ENCODE measurements at places on chromosomes 2 and 18.

- peak; percentile 78 for DNase-seq
These were observed at the start of gene LCLAT1 for GRCh38 chr2:30447149-30448045. Gene LCLAT1 (plus strand): TSS chr2:30447246. CDS start chr2:30525591, 78,345 bp downstream.

- DNase-seq: no peak
These were observed 87.1 kb downstream of the GFPT1 start for GRCh38 chr2:69299772-69300516.

GRCh38 chr2:132662732-132663131 lies 7.3 kb downstream of the LYPD1 start:
- no peak for DNase-seq

GRCh38 chr2:2182551-2183071 lies 148.5 kb downstream of the MYT1L start:
- DNase-seq: no peak

GRCh38 chr2:98404556-98405250 lies 40.0 kb upstream of the INPP4A start:
- no peak for DNase-seq

DNA sequence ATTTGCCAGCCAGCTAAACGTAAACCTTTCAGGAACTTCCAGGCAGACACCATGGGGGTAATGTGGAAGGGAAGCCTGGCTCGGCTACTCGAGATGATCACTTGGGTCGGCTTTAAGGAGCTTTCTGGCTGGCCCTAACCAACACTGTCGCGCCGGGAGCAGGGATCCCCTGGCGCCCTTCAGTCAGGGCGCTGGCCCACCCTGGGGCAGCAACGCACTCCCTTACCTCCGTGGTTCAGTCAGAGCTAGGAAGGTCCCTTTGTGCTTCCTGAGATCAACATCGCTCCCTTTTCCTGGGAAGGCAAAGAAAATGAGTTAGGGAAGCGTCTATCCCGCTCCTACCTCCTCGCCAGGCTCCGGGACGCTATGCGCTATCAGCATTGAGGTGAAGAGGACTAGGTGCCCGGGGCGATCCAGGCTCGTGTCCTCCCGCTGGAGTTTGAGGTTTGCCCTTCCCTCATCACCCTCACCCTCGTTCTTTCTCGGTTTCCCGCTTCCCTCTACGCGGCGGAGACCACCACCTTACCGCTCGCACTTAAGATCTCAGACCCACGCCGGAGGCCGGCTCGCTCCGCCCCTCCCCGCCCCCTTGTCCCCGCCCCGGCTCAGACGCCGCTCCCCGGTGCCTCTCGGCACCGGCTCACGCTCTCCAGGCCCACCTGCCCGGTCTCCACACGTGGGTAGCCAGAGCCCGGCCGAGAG lies 449 bp upstream of the ATRAID start:
- no peak for DNase-seq

DNA sequence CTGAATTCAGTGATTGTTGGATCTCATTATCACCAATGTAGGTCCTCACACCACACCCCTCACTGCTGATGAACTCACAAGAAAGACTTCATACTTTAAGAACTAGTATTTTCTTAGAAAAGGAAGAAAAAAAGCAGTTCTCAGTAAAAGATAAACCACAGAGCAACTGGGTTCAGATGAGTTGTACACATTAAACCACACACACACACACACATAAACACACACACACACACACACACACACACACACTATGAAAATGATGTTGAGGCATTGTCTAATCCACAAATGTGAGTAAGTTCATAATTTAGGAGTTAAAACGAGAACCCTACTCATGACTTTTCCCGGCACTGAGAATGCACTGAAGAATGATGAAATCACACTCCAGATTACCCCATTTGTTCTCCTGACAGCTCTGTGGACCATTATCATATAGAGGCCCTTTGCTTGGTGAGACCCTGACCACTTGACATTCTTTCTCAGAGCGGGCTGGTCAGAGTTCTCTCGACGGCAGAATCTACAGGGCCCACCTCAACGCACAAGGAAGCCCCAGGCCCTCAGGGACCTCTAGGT lies 106.2 kb downstream of the BCL2 start:
- DNase-seq: no peak

GRCh38 chr18:59208602-59209125 lies 11.3 kb upstream of the GRP start:
- DNase-seq: no peak

GRCh38 chr2:162734287-162734686 lies 104.3 kb downstream of the KCNH7 start:
- no peak for DNase-seq

GRCh38 chr2:208311321-208311720 lies 45.3 kb downstream of the PIKFYVE start:
- DNase-seq: no peak

DNA sequence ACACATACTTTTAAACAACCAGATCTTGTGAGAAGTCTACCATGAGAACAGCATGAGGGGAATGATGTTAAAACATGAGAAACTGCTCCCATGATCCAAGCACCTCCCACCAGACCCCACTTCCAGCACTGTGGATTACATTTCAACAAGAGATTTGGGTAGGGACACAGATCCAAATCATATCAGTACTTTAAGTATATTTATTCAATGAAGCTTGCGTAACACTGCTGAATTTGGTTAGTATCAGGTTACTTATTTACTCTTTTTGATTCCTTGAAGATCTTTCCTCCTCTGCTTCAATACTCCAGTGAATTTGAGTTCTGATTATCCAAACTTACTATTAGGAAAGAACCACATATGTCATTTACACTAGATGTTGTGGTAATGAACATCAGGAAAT lies 418.6 kb downstream of the PIK3C3 start:
- no peak for DNase-seq

- no peak for DNase-seq
These were observed 279.3 kb downstream of the CDH20 start for GRCh38 chr18:61612517-61612916.

DNA sequence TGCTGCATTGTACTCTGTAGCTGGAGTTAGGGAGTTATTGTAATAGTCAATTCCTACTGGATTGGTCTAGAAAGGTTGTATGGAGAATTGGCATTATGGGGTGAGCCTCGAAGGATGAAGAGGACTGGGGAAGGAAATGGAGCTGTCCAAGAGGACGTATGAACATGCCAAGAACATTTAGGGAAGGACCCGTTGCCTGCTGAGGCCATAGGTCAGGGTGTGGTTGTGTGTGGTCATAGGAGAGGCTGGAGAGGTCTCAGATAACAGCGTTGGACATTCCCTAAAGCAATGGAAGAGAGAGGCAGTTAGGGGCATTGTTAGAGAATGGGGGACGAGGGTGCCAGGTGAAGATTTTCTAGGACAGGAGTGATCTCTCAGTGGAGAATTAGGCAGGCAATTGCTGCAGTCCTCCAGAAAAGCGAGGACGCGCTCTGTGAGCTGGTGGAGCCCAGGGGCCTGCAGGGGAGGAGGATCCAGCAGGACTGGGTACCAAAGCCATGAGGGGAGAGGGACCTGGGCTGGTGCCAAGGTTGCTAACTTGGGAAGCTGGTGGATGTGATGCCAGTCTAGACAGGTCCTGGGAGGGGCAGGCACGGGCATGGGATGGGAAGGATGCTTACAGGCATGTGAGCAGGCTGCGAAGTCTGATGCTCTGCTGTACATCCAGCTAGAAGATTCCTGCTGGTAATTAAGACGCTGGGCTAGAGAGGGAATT lies 9.4 kb upstream of the PSD4 start:
- DNase-seq: no peak

DNA sequence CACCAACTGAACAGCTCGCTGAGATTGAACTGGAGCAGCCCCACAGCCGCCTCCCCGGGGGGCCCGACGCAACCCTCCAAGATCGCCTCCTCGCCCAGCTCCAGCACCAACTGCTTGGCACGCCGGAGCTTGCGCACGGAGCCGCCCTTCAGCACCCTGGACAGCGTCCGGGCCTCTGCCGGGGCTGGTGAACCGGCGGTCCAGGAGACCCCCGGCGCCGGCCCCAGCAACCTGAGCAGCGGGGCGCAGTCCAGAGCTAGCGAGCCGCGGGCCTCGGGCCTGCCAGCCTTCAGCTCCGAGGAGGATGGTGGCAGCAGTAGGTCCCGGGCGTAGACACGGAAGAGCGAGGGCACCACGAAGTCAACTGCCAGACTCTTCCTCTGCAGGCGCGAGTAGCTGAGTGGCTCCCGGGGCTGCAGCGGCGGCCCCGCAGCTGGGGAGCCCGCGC lies 1.2 kb downstream of the ALK start:
- DNase-seq: no peak

DNA sequence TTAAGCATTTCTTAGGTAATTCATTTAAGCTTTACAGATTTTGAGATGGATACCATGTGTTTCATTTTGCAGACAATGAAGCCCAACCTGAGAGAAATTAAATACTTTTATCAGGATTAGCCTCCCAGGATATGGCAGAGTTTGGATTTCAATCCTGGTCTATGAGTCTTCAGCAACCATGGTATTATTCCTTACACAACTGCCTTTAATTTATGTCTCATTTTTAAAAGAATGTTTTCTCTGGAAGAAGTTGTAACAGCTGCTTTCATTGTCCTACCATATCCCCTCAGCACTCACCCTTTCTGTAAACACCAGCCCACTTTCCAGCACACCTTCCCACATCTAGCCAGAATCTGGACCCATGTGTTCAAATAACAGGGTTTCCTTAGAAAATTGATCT lies 863.7 kb upstream of the VRK2 start:
- DNase-seq: no peak

DNA sequence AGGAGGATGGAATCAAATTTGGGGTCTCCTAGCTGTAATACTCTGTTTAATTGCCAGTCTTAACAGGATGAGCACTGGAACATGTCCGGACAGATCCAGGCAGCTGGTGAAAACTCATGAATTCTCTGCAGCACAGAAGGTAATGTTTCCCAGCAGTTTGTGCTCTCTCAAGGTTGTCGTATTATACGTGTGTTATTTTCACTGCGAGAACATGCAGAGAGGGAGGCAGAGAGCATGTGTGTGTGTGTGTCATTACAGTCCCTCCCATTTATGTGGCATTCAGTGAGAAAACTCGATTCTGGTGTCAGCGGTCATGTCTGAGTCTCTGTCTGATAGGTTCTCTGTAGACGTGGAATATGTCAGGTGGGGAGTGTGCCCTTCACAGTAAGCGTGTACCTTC lies 150.2 kb upstream of the POU3F3 start:
- no peak for DNase-seq

DNA sequence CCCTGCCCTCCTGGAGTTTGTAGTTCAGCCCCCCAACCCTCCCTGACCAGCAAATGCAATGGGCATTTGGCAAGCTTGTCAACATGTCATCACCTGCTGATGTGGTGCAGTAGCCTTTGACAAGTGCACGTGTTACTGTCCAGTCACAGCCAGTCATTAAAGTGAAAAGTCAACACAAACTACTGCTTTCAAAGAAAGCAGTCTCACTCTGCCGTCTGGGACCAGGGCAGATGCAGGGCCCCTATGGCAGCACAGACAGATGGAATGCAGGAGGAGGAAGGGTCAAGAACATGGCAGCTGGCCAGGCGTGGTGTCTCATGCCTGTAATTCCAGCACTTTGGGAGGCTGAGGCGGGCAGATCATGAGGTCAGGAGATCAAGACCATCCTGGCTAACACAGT lies 222.4 kb upstream of the OSR1 start:
- DNase-seq: no peak

- DNase-seq: no peak
These were observed 227.8 kb downstream of the ZNF407 start for GRCh38 chr18:74825460-74825859.

- no peak for DNase-seq
These were observed 477.6 kb upstream of the KLHL29 start for GRCh38 chr2:22907330-22907729.
